ENCODE measurements at places on chromosomes 7 and 10.

DNA sequence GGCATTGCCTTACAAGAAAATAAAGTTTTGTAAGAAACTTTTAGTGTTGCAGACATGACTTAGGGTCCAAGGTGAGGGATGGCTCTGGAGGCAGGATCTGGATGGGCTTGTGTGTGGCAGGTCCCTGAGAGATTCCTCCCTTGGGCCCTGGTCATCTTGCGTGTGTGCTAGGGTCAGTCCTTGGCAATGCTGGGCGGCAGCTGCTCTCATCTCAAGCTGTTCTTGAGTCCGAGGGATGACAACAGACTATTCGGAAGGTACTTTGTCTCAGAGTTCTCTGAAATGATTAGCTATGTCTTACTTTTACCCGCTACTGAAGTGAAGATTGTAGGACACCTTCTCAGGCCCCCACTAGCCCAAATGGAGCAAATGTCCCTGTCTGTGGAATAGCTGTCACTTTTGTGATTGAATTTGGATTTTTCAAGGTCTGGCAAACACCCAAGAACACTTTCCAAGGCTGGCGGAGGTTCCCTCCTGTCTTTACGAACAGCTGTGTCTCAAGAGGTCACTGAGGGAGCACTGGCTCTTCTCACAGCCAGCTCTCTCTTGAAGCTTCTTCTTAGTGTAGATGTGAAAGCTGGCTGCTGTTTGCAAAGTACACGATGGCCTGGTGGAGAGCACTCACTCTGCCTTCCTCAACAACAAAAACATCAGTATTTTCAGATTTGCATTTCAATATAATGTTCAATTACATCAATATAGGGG lies 253.6 kb downstream of the STK31 start:
- DNase-seq: no peak

DNA sequence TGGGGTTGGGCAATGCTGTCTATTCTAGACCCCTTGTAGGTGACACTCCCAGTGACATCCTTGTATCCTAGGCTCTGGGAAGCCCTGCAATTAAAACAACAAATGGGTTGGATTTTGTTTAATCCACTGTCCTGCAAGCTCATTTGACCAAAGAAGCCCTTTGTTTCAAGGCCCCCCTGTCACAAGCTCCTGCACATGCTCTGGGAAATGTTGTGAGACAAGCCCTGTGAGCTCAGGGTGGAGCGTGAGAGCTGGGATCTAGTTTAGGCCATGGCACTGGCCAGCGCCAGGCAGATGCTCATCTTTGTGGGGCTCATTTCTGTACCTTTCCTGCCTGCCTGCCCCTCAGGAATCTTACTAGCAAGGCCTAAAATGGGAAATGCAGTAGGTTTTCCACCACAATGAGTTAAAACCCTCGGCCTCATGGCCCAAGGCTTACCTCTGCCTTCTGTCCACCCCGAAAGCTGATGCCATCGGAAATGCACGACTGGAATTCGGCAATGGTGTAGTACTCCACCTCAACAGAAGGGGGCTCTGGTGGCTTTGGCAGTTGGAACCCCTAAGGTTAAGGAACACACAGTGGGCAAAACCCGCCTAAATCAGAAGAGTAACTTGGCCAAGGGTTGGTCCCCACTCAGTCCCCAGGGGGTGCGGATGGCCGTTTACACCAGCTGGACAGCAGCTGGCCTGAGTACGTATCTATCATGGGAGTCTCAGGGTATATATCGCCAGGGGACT lies 112.0 kb downstream of the NEURL1 start:
- DNase-seq: peak; percentile 15

GRCh38 chr10:123804716-123805115 lies 86.9 kb downstream of the CPXM2 start:
- DNase-seq: no peak

DNA sequence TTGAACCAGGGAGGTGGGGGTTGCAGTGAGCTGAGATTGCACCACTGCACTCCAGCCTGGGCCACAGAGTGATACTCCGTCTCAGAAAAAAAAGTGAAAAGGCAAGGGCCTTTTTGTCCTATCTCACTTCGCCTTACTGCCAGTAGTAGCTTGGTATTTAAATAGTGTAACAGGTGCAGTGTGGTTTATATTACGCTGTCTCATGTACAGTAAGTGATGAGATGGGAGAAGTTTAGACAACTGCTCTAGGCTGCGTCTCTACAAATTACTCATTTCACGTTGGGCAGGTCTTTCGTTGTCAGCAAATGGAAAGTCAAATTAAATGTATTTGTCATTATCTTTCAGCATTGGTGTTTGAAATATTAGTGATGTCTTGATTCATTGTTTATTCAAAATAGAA lies 15.5 kb upstream of the PFKFB3 start:
- no peak for DNase-seq

GRCh38 chr10:80468002-80468401 lies 13.9 kb downstream of the TSPAN14 start:
- no peak for DNase-seq

DNA sequence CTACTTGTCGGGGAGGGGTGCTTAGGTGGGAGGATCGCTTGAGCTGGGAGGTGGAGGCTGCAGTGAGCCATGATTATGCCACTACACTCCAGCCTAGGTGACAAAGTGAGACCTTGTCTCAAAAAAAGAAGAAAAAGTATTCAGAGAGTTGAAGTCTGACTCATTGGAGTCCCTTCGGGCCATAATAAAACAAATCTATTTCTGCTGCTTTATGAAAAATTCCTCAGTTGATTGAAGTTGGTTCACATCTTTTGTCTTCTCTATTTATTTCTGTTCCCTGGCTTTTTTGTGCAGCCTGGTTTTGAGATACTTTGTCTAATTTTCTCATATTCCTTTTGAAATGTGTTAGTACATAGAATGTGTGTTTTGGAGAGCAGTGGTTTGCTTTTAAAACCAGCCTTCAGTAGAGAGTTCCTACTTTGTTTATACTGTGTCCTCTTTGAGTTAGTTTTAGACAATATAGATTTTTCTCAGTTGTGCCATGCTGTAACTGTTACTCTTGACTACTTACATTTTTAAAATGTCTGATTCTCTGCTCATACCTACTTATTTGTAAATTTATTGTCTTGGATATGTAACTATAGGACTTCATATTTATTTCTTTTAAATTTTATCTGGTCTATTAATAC lies 36.7 kb downstream of the LUC7L2 start:
- DNase-seq: no peak

DNA sequence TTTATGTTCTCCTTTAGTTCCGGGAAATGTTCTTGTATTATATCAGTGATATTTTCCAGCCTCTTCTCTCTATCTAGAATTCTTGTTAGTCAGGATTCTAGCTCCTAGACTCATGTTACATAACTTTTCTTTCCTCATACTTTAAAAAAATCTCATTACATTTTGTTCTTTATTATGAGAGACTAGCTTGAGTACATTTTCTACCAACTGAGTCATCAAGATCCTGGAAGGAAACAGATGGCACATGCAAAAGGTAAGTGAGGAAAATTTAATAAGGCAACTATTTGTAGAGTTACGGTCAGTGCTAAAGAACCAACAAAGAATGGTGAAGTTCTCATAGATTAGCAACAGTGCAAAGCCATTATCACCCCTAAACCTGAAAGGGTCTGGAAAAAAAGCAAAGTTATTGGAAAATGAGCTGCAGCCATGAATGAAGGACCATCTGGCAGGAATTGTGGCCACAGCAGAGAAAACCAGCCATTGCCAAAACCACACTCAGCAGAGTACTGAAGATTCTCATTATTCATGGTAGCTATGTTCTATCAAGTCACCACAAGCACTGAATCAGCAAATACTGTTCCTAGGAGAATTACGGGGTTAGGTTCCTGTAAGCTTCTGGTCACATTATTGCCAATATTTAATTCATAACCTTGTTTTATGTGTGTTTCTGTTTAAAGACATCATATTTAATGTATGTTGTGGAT lies 98.3 kb upstream of the C7orf33 start:
- DNase-seq: no peak

DNA sequence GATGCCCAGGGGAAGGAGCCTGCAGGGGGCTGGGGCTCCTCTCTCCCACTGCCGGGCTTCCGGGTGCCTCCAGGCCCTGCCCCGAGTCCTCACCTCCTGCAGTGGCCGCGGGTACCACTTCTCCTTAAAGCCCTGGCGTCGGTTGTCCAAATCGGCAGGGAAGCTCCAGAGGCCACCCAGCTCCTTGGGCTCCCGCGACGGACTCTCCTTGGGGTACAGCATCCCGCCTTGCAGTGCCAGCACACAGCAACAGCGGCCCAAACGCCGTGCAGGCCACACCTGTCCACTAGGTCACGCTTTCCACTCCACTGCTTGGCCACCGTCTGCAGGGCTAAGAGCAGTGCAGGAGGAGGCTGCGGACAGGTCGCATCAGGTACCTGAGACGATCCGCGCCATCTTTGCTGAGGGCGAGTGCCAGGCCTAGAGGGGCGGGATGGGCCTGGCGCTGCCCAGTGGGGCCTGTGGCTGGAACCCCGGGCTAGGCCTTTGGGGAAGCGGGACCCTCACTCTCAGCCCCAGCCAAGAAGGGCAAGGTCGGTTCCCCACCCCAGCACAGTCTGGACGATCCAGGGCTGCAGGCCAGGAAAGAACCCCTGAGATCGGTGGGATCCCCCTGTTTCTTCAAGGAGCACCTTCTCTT lies 47.7 kb upstream of the ZNF479 start:
- no peak for DNase-seq

DNA sequence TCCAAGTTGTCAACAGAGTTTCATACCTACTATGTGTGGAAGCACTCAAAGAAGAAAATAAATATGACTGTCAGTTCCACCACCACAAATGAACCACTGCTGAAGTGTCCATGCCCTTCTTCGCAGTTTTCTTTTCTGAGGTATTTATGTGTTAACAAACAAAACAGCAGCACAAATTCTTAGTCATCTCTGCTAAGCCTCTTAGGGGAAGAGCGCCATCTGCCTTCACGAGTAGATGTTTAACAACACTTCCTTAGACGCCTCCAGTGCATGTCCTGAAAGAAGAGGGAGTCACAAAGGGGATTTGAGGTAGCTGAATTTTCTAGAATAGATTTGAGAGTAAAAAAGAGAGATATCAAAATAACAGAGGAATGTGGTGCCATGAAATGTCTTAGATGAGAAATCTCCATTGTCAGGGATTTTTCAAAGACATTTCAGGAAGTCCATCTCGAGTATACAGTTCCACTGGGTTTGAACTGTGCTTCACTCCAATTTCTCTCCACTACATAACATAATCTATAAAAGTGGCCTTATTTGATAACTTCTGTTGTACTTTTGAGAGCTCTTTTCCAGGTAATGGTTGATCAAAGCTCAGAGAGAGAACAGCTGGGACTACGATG lies 775.3 kb upstream of the POM121L12 start:
- no peak for DNase-seq

GRCh38 chr7:155945670-155946325 lies 133.5 kb upstream of the SHH start:
- DNase-seq: no peak

DNA sequence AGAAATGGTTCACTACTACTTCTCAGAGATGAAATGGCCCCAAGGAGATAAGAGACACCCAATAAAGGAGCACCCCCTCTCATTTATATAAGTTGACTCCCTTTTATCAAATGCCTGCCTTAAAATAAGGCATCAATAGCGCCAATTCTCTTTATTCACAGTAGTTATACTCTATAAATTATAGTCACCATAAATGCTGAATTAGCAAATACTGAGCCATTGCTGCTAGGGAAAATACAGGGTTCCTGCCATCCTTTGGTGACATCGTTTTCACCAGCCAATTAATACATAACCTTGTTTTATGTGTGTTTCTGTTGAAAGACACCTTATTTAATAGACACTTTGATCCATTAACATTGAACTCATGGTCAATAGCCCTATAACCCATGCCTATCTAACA lies 28.6 kb downstream of the DCLRE1C start:
- DNase-seq: no peak

- no peak for DNase-seq
These were observed 259.9 kb downstream of the CACNA2D1 start for GRCh38 chr7:82183634-82184033.

DNA sequence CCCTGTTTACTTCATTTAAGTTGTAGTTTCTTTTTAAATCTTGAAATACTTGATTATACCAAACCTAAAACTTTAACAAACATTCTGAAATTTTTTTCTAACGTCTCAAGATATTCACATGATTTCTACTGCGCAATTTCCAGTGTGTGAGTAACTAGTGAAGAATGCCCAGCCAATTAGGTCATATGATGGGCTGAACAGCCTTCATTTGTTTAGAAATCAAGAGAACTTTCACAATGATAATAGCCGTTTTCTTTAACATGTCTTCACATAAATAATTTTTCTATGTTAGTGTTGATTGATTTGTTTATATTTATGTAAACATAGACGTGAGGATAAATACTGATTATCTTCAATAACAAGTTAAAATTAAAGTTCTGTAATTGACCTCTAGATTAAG lies 21.8 kb downstream of the STAM start:
- DNase-seq: no peak

GRCh38 chr7:123090456-123090855 lies 95.0 kb upstream of the TAS2R16 start:
- DNase-seq: no peak

DNA sequence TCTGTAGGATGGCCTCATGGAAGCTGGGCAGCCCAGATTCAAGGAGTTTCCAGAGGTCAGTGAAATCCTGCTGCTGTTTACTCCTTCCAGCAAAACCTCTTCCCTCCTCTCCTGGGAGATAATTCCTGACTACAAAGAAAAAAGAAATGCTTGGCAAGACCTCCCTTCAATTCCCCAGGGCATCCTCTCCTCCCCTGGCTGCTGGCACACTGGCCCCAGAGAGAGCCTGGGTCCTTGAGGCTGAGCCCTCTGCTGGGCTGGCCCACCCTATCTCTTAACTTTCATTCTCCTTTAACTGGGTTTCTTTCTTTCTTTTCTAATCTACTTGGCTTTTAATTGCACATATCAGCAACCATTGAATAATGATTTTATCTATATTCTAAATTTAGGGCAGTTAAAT lies 7.7 kb downstream of the DRGX start:
- no peak for DNase-seq

GRCh38 chr7:120615703-120616102 lies 242.2 kb downstream of the TSPAN12 start:
- DNase-seq: no peak

DNA sequence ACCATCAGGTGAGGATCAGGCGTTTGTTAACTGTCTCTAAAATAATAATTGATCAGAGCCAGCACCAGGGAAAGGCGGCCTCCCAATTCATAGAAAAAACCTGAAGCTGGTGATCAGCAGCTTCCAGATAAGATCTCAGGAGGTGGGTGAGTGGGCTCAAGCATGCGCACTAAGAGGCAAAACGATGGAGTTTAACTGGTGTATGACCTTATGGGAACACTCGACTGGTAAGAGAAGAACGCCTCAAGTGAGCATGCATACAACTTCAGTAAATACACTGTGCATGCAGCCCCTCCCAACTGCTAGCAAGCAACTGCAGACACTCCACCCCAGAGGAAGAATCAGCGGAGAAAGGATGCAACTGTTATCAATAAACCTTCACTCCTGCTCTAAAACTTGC lies 18.1 kb downstream of the RAPGEF5 start:
- DNase-seq: no peak

Data from stimulated activated CD4-positive, alpha-beta T cell treated with anti-CD3 and anti-CD28 coated beads, Interleukin-1b, Interleukin-23, amount 100 ng/mL, for 4 hours (primary cell).